ENCODE measurements at places on chromosomes 13 and 19. TPM values are rescaled to one million over a fixed set of nuclear protein-coding genes. Genes with fewer than 3 reads are reported as not detected.

The ICAM5 gene
- total RNA-seq, result 2.9 TPM

The ACP7 gene
- total RNA-seq, result 0.45 TPM

The CYP4F2 gene
- total RNA-seq, result not detected

The DHDH gene
- not detected for total RNA-seq

The DNAAF3 gene
- total RNA-seq, result 0.34 TPM

The SYNGR4 gene
- total RNA-seq, result not detected

The GPR12 gene
- total RNA-seq, result not detected
